ENCODE measurements at places on chromosomes 2 and 18. TPM values are rescaled to one million over a fixed set of nuclear protein-coding genes. Genes with fewer than 3 reads are reported as not detected.

TTR gene
- not detected for total RNA-seq

RAB3GAP1 gene
- 43.8 TPM for total RNA-seq

- DNase-seq, result no peak
Measured at GRCh38 chr2:223042704-223043118, 9.3 kb upstream of the KCNE4 start.

CCT7 gene
- total RNA-seq, result 198 TPM

DNA sequence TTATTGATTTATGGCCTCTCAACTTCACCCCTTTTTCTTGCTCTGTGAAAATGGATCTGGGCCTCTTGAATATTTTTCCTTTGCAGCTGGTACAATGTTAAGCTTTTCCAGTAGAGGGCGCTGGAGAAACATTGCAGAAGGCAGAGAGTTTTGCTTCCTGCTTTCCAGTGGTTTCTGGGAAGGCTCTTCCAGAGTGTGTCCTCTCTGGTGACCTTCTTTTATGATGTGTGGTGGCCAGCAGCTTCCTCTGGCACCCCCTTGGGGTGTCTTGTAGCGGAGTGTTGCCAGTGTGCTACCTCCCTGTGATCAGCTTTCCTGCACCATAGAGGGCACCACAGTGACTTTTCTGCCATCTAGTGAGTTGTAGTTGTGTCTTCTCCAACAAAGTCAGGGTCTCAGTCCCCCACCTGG is 25.4 kb upstream of the MGAT5 start:
- no peak for DNase-seq

LRRC30 gene
- total RNA-seq, result not detected

DNA sequence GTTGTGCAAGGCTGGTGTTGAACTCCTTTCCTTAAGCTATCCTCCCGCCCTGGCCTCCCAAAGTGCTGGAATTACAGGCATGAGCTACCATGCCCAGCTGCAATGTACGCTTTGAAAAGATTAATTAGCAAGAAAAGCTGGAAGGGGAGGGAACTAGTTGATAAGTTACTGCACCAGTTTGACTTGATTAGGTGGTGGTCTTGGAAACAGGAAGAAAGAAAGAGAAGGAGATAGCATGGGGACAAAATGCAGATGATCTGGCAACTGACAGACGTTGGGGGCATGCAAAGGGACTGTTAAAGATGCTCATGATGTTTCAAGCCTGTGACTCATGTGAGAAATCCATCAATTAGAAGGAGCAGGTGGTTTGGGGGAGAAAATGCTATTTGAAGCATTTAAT is 68.6 kb downstream of the PLEKHM3 start:
- no peak for DNase-seq

- no peak for DNase-seq
Measured at GRCh38 chr18:23585007-23585871, 1.1 kb downstream of the NPC1 start.

DNA sequence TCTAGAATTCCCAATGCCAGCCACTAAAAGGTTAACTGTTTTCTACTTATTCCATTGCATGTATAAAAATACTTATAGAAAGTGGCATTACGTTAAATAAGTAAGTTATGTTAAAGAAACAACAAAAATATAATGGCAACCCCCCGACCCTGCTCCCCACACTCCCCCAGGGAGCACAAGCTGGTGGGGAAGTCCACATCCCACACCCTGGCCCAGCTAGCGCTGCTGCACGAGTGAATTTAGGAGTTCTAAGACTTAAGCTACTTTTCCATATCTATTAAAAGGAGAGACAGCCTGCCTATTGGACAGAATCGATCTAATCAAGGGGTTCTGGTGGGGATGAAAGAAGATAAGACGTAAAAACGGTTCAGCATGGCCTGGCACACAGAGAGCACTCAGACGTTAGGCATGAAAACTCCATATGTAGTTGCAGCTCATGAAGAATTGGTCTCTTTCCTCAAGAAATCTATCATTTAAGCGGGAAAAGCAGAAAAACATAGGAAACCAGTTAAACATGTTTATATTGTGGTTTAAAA is 16.6 kb downstream of the HJURP start:
- DNase-seq, result no peak

DNA sequence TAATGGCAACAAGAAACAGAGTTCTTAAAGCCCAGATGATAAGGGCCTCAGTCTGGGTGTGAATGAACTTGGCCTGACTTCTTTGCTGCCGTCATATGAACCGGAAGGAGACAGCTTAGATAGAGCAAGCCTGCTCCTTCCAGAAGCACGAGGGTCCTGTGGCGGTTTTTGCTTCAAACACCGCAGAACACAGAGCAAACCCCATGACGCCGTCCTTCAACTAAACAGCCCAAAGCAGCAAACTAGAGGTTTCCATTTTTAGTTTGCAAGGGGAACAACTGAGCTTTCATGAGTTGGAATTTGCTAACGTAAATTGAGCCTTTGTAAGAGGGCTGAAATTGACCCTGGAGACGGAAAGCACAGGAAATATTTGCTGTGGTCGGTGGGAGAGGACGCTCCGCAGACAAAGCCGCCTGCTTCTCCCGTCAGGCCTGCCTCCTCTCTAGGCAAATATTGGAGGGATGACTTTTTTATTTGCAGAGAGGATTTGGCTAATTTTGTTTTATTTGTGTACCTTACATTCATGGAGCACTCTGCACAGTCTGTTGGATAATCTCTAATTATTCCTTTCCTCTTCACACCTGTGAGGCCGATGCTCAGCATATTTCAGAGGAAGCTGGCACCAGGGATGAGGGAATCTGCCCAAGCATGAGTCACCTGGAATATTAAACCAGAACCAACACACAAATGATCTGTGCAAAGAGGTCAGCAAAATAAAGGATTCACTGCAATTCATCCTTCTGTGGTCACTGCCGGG is 134.0 kb upstream of the NCK2 start:
- no peak for DNase-seq

SETBP1 gene
- total RNA-seq, result 21.0 TPM

DNA sequence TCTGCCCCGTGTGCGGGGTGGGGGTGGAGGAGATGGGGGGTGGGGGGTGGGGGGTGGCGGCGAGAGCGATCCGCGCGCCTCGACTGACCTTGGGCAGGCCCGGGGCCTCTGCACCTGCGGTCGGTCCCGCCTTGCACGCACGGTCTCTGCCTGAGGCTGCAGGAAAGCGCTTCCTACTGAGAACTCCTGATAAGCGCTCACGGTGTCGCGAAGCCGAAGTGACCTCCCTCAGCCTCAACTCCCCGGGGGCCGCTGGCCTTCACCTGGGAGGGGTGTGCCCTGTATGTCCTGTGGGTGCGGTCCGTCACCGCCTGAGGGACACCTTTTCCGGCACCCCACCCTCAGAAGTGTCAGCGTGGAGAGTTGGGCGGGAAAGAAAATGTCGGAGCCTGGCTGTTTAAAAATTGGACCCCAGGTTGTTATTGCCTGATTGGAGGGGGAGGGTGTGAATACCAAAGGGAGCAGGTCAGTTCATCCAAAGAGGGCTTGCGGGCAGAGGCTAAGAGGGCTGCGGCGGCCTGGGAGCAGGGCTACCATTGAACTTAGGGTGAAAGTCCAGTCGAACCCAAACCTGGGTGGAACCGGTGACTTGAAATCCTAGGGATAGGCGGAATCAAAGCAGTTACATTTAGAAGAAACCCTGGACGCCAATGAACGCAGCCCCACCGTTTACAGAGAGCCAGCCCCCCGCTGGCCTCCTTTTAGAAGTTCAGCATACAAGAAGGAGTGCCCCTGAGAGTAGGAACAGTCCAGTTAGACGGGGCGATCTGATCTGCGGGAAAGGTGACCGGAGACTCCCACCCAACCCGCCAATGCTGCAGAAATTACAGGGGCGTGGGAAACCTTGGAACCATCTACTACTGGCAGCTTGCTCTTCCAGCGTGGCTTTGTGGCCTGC is 1.2 kb downstream of the MAL start:
- no peak for DNase-seq

FAM124B gene
- total RNA-seq, result 17.0 TPM

ZBTB7C gene
- 13.2 TPM for total RNA-seq

DNA sequence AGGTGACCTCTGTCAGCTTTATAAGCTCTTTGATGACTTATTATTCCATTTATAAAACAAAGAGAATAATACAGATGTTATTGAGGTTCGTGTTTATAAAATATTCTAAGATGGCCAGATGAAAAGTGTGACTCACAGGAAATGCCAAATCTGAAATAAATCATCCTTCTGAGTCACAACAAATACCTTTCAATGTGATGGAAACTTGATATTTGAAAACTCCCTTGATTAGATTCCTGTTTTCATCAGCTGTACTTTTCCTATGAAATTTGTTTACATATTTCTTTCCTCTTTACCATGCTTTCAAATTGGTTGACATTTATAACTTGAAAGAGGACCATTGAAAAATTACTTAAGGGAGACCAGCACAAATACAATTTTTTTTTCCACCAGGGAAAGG is 30.6 kb upstream of the PPP1R1C start:
- no peak for DNase-seq

All from omental fat pad (tissue), 4 donors.